NCI-H1417 (cell line): ENCODE measurements at places on chromosomes 6 and 20.

GRCh38 chr6:112501705-112502104 lies 154.6 kb downstream of the RFPL4B start:
- peak; percentile 31 for DNase-seq

- DNase-seq = no peak
Measured at GRCh38 chr6:150928882-150929281, 63.4 kb downstream of the MTHFD1L start.

DNA sequence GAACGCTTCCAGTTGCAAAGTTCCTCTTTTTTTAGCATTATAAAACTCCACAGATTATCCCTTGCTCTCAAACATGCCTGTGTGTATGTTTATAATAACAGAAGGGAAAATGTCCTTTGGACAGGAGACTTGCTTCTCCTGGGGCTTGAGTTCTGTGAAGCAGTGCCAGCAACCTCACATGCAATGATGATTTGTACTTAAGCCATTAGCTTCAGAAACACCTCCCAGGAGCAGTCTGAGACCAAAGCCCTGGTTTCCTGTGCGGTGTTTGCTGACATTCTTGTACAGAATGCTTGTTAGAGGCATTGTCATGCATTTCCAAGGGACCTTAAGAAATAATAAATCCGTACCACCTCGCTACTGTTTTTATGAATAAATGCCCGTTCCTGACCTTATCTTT lies 752.8 kb downstream of the CBLN4 start:
- no peak for DNase-seq

- DNase-seq = no peak
Measured at GRCh38 chr6:165726290-165726875, 63.3 kb upstream of the PDE10A start.

DNA sequence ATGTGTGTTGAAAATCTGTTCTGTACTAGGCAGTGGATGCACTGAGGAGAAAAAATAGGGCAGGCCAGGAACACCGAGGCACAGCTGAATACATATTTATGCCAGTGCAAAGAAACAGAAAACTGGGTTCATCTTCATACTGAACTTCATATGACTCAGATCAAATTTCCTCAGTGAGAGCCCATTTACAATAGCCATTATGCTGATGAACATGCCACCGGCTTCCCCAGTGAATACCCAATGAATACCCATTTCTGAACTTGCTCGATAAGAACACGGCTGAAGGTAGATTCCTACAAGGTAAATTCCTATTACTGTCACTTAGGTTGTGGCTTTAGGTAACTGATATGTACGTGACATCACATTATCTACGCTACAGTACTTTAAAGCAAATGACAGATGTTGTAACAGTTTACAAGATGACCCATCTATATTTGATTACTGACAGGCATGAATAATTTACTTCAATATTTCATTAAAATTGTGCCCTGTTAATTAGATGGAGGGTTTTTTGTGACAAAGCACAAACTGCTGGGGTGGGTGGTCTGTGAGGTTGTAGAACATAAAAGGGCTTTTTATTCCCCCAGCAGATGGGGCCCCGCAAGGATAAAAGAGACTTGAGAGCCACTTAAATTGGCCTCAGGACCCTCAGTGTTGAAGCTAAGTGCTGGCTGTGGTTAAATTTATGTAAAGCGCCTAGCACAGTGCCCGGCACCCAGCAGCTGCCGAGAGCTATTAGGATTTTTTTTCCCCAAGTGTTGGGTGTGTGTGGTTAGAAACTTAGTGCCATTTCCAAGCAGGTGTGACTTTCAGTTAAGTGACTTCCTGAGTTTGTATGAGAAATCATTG lies 264.5 kb downstream of the CD83 start:
- DNase-seq = peak; percentile 39

GRCh38 chr6:142332393-142333098 lies 30.7 kb downstream of the ADGRG6 start:
- DNase-seq = no peak
